Stimulated activated CD8-positive, alpha-beta memory T cell treated with anti-CD3 and anti-CD28 coated beads, Interleukin-15, amount 100 ng/mL, for 24 hours (primary cell): ENCODE measurements at places on chromosomes 4 and X.

GRCh38 chr4:105765690-105766407, 57.3 kb downstream of the GSTCD start:
- no peak for DNase-seq

GRCh38 chr4:92714640-92715039, 410.9 kb downstream of the GRID2 start:
- DNase-seq, result no peak

- no peak for DNase-seq
Observed at GRCh38 chrX:136767104-136767941, 13.4 kb downstream of the ARHGEF6 start.

DNA sequence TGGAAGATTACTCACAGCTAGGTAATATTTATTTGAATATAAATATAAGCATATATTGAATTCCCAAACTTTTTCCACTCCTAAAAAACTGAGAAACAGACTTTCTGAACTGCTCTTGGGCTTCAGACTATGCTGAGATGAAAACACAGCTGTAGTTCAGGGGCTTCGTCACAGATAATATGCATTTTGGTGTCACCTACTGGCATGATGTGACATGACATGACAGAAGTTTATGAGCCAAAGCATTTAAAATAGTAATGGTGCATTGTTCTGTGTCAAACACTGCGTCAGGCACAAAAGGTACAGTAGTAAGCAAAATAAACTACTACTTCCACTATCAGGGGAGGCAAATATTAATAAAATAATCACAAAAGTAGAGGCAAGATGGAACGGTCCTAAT, 171.3 kb downstream of the BTC start:
- DNase-seq, result no peak

GRCh38 chr4:186643501-186644310, 80.0 kb downstream of the FAT1 start:
- no peak for DNase-seq

DNA sequence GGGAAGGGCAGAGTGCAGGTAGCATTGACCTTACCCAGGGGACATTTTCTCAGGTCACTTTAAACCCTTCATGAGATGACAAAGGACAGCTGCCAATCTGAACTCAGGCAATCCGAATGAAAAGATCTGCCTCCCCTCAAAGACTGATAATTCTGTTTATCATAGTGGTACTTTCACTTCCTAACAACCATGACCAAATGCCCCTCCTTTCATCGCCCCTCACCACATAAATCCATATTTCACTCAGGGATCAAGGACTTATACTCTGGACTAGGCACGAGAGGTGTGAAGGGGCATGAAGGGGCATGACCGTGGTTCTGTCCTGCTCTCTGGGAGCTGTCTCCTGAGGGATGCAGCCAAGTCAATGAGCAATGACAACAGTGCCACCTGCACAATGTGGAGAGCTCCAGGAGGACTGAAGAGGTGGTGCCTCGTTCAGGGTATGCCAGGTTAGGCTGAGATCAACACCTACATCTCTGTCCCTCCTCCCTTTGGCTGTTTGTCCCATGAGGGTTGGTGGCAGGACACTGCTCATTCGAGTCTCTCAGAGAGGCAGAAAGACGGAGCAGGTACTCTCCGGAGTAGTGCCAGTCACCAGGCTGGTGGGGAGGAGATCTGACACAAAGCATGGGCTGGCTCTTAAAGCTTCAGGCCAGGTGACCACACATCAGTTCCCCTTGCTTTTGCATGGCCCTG, 12.5 kb downstream of the HS3ST1 start:
- DNase-seq, result no peak

DNA sequence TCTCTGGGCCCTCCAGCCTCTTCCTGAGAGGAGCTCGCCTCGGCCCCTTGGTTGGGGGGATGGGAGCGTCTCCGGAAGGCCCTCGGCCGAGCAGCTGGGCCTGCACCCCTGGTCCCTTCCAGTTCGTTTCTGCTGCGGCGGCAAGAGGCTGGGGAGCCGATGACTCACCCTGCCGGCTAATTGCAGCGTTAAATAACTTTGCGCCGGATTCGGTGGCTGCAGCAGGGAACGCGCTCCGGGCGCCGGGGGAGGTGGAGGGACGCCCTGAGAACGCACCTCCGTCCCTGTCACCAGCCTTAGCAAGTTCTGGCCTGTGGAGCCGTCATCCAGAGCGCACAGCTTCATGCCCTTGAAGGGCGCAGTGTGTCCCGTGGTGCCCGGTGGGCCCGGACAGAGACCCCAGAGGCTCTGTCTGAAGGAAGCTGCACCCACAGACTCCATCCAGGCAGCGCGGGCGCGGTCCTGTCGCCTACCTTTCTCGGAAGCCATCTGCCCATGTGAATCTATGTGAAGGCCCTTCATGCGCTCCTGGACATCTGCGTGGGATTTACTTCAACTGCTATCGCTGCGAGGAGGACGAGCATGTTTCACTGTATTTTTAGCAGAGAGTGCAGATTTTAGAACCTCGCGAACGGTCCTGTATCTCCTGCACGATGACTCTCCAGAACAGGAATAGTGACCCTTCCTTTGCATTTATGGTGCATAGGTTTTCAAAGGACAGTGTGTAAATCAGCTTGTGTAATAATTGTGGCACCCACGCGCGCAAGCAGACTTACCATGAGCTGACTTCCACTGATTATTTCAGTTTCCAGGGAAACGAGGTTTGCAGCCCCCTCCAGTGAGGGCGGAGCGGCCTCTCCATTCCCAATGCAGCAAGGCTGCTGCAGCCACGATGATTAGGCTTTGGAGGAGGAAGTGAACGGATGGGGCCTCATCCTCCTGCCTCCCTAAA, 1.7 kb upstream of the TMEM271 start:
- DNase-seq, result no peak

DNA sequence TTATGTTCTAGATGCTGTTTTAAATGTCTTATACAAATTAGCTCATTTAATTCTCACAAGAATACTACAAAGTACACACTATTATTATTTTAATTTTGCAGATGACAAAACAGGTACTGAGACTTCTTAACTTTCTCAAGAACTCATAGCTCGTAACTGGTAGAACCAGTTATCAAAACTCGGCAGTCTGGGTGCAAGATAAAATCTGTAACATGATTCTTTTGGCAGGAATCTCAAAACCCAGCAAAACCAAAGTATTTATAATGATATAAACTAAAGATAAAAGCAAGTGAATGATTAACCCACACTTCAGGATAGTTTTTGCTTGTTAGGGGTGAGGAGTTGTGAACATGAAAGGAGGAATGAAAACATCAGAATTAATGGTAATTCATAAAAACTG, 27.6 kb downstream of the CLNK start:
- DNase-seq, result no peak

- no peak for DNase-seq
Observed at GRCh38 chr4:142231787-142232186, 595.4 kb downstream of the IL15 start.

DNA sequence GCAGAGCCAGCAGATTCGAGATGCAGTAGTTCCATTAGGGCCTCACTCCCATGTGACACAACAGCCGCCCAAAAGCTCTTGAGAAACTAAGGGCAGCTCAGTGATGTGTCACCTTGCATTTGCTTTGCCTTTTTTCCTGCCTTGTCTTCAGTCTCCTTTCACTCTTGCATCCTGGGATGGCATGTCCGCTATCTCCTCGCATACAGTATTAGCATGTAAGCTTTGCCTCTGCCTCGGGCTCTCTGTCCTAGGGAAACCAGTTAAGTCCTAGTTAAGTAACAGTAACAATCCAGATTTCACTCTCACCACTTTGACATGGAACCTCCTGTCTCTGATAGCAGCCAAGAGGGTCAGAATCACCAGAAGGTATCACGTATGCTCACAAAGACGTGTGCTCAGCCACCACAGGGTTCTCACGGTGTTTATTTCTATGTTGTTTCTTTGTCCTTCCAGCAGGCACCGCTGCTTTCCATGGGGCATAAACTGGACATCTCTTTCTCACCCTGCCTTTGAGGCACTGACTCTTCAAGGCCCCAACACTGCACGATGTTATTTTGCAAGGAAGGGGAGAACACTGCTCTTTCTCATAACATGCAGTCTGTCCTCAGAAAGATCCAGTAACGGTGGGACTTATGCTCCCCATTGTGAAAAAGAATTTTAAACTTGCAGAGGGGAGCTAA, 26.7 kb upstream of the SORBS2 start:
- DNase-seq, result no peak

GRCh38 chrX:1852082-1852481, 237.2 kb downstream of the ASMT start:
- DNase-seq, result no peak

- DNase-seq, result no peak
Observed at GRCh38 chr4:107719207-107719921, 670 bp downstream of the PAPSS1 start.

GRCh38 chr4:37928426-37929416, 31.5 kb upstream of the PTTG2 start:
- no peak for DNase-seq

- no peak for DNase-seq
Observed at GRCh38 chrX:30570505-30570904, 7.1 kb downstream of the TASL start.

DNA sequence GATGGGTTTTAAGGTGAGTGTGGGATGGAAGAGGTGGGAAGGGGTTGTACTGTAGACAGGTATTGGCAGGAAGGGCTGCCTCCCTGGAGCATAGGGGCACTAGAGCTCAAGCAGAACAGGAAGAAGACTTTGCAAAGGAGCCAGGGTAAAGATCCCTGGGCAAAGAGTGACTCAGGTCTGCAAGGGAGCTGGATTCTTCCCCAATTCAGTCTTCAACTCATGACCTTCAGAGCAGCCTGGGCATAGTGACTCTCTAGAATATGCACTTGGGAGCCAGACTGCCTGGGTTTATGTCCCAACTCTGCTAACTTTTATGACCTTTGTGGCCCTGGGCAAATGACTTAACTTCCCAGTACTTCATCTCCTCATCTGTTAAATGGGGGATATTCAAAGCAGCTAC, 4.0 kb downstream of the LONRF3 start:
- no peak for DNase-seq

DNA sequence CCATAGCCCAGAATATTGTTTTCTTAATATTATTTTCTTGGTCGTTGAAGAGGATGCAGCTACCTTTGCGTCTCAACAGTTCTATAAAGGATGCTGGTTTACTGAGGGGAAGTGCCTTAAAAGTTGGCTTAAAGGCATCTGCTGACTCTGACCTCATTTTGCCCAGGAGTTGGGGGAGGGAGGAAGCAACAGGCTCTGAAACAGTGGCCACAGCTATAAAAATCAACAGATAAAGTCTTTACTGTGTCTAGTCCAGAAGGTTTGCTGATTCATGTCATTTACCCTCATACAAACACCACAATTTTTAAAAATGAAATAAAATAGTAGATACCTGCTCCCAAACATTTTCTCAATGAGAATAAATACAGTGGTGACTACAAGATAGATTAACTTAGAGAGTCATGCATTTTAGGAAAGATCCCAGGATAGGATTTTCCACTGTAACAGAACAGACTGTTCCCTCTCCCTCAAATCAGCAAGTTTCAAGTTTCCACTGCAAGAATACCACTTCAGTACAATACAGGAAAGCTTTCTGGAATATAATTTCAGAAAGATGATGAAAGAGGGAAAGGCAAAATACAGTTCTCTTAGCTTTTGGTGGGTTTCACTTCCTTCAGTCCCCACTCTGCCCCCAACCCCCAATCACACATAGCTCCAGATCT, 1.9 kb downstream of the PHKA1 start:
- no peak for DNase-seq

DNA sequence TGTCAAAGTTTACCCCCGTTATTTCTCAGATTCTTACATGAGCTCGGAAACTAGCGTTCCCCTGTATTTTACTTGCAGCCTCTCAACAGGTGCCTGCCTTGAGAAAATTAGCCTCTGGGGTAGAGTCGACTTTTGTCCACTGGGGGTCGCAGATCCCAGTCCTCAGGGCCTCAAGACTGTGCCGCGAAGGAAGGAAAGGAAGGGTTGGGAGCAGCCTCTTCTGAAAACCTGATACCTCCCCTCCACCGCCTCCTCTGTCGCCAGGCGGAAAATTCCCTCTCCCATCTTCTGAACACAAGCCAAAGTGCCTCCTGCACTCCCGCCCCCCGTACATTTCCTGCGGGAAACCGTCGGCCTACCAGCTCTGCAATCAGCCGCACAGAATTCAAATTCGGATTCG, 44.4 kb upstream of the TMSB15B start:
- no peak for DNase-seq

- no peak for DNase-seq
Observed at GRCh38 chrX:9698576-9698975, 67.1 kb downstream of the GPR143 start.

DNA sequence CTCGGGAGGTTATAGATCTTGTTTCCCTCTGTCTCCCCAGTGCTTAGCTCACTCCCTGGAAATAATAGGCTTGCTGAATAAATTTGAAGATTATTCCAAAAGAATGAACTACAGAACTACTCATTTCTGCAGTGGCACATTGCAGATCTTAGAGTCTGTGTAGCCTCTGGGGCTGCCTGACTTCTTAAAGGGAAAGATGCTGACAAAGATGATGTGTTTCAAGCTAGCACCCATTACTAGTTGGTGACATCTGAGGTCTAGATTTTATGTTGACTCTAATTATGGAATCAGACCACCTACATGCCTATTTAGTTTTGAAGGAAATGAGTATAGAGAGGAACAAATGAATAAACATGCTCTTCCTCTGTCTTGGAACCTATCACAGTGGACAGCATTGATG, 123.7 kb upstream of the KCNIP4 start:
- no peak for DNase-seq

DNA sequence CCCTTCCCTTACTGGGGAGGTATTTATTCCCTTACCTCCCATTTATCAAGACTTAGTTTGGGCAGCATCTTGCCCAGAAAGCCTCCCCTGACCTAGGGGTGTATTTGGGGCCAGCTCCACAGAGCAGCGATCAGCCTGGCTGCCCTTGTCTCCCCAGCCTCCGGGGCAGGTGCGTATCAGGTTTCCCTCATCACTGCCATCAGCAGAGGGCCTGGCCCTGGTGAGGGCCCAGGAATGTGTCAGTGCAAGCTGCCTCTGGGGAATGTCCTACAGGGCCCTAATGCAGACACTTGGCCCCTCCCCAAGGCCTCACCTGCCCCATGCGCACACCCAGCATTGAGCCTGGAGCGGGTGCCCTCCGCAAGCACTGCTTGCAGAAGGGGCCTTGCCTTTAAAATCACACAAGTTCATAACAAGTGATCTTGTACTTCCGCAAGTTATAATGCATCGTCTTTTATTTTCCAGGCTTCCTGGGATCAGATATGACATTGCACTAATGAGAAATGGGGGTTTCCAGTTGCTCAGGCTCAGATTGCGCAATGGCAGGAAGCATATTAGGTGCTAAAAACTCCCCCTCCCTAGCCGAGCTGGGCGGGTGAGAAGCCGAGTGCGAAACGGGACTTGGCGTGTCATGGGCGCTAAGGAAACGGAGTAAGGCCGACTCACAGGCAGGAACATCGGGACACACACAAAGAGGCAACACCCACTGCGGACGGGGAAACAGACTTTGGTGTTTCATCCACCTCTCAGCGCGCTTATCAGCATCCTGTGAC, 25.4 kb upstream of the AFAP1 start:
- no peak for DNase-seq

DNA sequence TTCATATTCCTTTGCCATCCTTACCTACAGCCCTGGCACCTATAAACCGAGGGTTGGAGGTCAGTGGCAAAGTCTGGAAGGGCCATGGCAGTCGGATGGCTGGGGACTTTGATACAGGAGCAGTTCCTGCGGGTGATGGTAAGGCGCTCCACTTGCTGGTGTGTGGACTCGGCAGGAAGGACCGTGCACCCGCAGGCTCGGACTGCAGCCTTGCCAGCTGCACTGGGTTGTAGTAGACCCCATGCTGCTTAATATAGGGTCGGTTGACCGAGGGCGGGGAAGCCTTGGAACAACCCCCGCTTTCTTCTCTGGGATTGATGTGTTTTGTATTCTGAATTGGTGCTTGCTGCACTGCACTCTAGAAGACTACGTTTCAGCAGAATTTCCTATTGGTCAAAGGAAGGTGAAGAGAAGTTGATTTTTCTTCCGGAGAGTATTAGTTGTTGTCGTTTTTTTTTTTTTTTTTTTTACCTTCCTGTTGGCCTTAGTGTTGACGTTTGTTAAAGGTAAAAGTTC, 638 bp downstream of the BLTP1 start:
- DNase-seq, result peak; percentile 4
